ENCODE measurements at places on chromosomes 1 and 21.

GRCh38 chr1:235642943-235643371 lies 6.6 kb downstream of the GNG4 start:
- DNase-seq, result no peak

DNA sequence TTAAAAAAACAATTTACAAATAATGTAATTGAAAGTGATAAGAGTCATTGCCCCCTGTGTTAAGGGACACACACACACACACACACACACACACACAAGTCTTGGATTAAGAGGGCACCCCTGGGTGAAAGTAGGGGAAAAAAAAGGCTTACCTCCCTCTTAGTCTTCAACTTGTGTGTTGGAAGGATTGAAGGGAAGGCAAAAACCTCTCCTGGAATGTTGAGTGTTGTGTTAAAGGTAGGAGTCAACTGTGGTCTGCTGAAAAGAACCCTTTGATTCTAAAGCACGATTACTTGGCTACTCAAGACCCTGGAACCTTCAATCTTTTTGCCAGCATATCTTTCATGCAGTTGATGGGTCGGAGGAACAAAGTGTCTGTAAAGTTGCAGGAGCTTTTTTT lies 6.4 kb downstream of the PBX1 start:
- peak; percentile 62 for DNase-seq

DNA sequence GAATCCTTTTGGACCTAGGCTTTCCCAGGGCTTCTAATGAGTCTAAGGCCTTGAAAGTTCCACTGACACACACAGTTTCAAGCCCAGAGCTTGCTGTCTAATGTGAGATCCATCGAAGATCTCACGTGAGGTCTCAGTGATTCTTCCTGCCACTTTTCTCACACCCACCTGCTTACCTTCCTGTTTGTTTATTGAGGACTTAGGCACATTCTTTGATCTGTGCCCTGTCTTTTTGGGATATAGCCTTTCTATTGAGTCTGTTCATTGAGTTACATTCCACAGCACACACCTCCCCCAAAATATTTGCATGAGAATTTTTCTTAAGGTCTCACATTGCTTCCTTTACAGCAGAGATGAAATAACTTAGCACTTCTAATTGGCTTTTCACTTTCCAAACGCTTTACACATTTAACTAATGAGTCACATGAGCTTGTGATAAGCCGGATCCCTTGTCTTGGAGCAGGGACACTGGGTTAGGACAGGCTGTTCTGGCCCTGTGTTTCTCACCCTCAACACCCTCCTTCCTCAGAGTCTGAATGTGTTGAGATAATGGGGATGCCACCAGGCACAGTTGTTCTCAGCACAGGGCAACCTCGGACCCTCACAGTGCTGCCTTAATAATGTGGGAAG lies 288.3 kb downstream of the TM2D1 start:
- DNase-seq, result no peak

DNA sequence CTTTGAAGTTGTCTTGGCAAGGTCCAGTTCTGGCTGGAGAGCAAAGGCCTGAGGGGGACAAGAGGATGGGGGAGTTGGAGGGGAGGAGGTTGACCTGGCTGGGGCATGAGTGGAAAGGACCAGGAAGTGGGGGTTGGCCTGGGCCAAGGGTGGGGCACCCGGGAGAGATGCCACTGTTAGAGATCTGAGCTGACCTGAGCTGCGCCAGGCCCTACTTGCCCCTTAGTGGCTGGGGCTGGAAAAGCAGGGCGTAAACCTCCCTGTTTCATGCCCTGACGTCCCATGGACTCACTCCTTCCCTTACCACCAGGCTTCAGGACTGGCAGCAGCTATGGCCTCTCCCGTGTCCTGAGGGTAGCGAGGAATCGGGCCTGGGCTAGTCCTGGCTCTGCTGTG lies 16.9 kb downstream of the FAAH start:
- no peak for DNase-seq

DNA sequence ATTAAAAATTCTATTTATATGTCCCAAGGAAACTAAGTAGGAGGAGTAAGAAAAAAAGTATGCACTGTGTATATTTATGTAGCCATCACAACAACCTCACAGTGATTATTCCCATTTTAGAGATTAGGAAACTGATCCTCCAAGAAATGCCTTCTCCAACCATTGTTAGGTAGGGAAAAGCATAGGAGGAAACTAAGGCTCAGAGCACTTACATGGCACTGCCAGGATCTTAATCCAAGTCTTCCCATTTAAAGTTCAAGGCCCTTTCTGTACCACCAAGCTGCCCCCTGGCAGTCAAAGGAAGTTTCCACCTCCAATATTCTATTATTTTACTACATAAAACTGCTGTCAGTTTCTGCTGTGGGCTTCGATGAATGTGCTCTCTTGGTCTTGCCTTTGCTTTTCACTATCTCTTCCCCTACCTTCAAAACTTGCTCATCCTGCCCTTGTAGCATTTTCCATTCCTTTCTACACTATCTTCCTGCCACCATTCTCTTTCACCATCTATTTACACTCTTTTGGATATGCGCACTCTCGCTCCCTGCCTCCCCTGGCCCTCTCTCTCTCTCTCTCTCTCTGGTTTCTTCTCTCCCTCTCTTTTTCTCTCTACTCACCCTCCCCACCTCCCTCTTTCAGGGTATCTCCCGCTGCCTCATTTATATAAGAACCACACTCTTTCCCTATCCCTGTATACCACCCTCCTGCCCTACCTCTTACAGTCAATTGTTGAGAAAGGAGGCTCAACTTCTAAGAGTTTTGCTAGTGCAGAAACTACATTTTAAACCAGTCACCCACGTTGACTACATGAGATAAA lies 34.0 kb downstream of the PUM1 start:
- no peak for DNase-seq

DNA sequence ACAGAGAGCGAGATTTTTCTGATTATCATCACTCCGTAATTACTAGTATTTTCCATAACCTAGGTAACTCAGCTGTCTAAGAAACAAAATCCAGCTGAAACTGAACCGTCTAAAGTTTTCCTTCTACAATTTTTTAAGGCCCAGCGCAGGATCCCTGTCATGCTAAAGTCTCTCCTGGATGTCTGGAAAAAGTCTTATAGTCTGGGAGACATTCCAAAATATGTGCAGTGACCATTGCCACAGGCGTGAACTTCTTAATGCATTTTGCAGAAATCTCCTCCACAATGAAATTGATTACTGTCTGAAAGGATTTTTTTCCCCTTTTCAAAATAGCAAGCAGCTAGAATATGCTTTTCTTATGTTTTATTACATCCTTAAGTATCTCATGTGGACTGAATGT lies 209.3 kb upstream of the C1orf105 start:
- DNase-seq, result no peak

- peak; percentile 21 for DNase-seq
These were observed 29.9 kb upstream of the NRIP1 start for GRCh38 chr21:15094706-15095105.

DNA sequence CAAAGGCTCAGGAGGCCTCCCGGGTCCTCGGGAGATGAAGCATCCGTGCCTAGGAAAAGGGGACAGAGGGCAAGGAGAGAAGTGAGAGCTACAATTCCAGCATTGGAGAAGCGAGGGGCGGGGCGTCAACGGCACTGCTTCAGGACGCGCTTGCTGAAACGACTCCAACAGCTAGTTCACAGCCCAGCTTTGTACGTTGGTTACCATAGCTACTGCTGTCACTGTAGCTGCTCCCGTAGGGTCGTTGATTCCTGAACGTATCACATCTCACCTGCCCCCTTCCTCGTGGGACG lies 63.1 kb downstream of the TOR1AIP2 start:
- DNase-seq, result no peak

GRCh38 chr1:53432611-53433010 lies 26.6 kb upstream of the DMRTB1 start:
- no peak for DNase-seq

DNA sequence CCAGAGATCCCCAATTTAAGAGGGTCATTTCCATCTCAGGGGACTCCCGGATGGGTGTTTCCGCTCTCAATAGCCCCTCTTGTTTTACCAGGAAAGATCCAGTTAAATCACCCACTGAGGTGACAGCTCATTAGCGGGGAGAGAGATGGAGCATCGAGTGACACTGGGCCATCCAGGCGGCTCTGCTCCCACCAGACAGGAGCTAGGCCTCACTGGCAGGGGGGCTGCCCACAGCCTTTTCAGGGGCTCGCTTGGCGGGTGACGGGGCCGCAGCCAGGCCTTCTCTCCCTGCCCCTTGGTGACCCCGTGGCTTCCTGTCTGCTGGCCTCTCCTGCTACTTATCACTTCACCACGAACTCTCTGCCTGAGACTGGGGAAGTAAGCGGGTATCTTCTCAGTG lies 26.7 kb upstream of the SPSB1 start:
- DNase-seq, result no peak

DNA sequence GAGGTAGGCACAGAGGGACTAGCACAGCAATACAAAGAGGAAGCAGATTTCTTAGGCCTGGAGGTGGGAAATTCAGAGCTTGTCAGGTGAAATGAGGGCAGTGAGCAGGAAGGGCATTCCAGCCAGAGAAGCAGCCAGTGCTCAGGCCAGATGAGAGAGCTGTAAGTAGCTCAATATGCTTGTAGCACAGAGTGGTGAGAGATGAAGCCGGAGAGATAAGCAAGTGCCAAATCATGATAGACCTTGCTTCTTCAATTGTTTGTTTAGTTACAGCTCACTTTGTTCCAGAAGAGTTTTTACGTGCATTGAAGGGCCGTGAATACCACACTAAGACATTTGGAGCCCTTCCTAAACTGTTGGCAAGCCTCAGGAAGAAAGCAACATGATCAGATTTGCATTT lies 42.0 kb upstream of the ADAMTS1 start:
- peak; percentile 54 for DNase-seq

GRCh38 chr21:40388046-40388445 lies 458.9 kb downstream of the DSCAM start:
- no peak for DNase-seq

- no peak for DNase-seq
These were observed 66.8 kb downstream of the DNAH14 start for GRCh38 chr1:224996266-224996665.

- DNase-seq, result no peak
These were observed 73.5 kb downstream of the ABL2 start for GRCh38 chr1:179156026-179156425.

GRCh38 chr1:19044471-19044870 lies 88.0 kb upstream of the IFFO2 start:
- no peak for DNase-seq

DNA sequence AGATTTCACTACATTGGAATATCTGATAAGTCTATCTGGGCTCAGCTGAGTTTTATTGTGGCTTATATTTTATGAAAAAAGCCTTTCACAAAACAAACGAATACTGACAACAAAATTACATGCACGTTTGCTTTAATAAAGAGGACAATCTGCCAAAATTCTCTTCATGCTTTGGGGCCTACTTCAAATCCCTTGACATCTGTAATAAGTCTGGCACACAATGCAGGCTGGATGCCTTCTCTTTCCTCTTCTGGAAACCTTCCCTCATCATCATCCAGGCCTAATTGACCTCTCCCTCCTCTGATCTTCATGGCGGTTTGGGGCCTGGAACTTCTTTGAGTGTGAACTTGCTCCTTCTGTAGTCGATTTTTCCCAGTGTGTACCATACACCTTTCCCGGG lies 70.3 kb downstream of the MAP10 start:
- no peak for DNase-seq

- DNase-seq, result no peak
These were observed 4.5 kb downstream of the CCDC17 start for GRCh38 chr1:45619149-45619921.

GRCh38 chr1:37656881-37657280 lies 22.2 kb upstream of the RSPO1 start:
- no peak for DNase-seq

DNA sequence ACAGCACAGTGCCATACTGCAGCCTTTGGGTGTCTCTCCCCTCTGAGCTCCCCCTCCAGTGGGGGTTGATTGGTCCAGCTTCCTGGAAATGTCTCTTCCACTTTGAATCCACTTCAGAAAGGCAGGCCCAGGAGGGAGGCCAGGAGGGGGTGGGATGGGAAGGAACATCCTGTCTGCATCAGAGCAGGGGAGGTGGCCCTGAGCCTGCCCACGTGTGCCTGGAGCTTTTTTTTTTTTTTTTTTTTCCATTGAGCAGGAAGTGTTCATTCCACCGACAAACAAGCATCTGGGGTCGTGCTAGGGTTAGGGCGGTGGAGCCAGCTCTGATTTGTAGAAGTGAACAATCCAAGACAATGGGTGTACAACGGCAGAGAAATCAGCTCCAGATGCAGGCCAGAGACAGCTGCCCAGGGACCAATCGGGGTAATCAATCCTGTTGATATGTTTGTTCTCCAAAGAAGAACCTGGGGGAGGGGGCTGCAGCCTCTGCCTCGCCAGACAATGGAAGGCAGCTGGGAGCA lies 93.3 kb downstream of the SSBP3 start:
- DNase-seq, result peak; percentile 65

- DNase-seq, result no peak
These were observed 79.2 kb upstream of the SAMD11 start for GRCh38 chr1:844472-845026.

GRCh38 chr21:45844181-45844580 lies 137.4 kb upstream of the COL6A1 start:
- no peak for DNase-seq

DNA sequence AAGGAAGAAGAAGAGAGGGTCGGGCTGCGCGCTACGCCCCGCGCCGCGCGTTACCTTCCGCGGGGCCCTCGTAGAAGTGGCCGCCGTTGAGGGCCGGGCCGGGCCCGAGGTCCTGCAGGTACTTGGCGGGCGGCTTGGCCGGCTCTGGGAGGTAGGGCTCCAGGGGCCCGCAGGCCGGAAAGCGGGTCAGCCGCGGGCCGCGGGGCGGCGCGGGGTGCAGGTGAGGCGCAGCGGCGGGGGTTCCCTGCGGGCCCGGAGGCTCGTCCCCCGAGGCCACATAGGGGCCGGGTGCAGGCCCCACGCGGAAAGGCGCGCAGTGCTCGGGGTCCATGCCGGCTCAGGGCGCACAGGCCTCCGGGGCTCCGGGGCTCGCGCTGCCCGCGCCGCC lies 196 bp downstream of the ALX3 start:
- no peak for DNase-seq

GRCh38 chr1:112298558-112298957 lies 97.5 kb upstream of the CTTNBP2NL start:
- peak; percentile 60 for DNase-seq

DNA sequence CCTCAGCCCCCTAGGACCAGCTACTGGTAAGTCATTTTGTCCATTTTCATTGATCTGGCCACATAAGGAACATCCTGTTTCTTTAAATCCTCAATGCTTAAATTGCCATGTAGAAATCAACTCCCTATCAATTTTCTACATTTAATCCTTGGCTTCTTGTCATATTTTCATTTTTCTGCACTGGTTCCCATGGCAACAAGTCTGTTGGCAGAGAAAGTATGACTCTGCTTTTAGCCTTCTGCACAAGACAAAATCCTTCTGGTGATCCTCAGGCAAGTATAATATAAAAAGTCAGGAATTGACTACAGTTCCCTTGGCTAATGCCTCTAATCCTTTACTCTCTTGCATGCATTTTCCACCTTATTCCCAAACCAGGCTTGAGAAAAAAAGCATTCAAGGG lies 65.0 kb downstream of the LRRC40 start:
- peak; percentile 69 for DNase-seq

DNA sequence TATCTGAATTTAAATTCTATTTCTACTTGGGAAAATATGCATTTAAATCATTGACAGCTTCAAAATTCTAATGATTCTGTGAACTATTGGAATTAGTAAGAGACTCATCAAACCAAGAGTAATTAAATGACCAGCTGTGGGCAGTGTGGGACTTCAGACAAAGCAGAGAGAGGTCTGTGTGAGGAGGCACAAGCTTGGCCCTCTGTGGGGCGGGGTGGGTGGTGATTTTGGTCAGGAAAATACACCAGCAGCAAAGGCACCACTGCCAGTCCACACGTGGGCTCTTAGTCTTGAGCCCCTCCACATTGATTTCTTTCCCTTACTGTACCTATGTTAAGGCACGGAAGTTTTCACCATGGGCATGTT lies 39.2 kb upstream of the RAB4A start:
- DNase-seq, result no peak

GRCh38 chr1:97864615-97865014 lies 56.2 kb downstream of the DPYD start:
- no peak for DNase-seq
